T-helper 2 cell treated with Interferon-gamma antibody and Interleukin-4, amounts not matched to agents 5 μg/mL and 100 μg/mL, for 36 hours (primary cell): ENCODE measurements at places on chromosomes 4 and X.

DNA sequence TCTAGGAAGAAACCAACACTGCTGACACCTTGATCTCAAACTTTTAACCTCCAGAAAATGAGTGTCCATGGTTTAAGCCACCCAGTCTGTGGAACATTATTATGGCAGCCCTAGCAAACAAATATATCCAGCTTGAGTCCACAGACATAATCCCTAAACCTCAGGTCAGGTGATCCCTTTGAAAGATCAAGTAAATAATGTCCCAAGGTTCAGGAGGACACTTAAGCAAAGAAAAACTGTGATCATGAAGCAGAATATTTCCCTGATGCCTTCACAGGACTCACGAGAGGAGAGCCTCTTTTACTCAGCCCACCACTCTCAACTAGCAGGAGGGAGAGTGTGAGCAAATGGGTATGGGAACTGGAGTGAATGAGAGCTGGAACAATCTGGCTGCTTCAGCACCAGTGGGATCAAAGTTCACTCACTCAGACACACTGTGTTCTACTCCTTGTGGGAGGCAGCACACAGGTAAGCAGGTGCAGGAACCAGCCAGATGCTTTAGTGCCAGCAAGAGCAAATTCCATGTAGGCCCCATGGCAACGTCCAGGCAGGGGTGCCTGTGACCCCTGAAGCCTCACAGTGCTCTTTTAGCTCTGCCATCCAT is 608.4 kb downstream of the RAB28 start:
- DNase-seq = no peak

DNA sequence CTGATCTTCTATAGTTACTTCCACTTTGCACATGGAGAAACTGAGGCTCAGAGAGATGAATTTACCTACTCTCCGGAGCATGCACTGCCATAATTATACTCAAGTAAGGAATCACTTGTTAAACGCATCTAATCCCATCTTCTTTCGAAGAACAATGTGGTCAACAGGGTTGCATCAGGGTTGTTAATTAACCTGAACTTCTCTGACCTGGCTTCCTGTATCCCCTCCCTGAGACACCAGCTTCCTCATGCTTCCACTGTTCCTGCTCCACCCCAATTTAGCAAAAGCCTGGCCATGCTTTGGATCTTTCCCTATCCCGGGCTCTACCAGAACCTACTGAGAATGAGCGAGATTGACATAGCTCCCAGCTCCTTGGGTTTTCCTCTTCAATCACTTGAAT is 136.7 kb downstream of the SMIM20 start:
- DNase-seq = no peak

DNA sequence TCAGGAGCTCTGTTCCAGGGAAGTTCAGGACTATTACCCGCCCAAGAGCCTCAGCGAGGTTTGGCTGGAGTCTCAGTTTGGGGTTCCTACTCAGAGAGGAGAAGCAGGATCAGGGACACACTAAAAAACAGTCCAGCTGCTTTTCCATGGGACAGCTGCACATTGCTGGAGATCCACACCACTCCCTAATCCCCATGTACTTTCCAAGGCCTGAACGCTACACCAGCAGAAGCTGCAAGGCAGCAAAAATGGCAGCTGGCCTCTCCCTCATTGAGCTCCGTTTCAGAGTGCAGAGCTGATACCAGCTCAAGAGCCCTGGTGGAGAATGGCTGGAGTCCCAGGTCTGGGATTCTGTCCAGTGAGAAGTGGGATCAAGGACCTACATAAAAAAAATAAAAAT is 551.2 kb upstream of the PABPC5 start:
- no peak for DNase-seq

DNA sequence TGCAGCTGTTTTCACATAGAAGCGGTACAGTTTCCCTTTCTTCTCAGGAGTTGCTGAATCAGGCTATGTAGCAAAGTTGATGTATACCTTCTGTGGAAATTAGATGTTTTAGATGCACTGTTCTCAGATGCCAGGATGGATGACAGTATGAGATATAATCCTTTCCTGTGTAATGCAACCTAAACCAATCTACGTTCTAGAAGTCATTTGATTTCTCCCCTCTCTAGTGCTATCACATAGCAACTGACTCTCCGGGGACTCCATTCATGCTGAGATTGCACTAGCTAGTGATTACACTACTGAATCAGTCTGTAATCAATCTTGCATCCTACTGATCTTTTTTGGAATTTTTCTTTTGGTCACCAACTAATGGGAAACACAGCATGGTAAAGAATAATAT is 1881.7 kb downstream of the PCDH7 start:
- no peak for DNase-seq

GRCh38 chr4:80035336-80035735 is 37.7 kb downstream of the ANTXR2 start:
- no peak for DNase-seq
